NCI-H748 treated with DMSO at 0.1 percent for 48 hours (cell line): ENCODE measurements at places on chromosomes 6 and 20.

DNA sequence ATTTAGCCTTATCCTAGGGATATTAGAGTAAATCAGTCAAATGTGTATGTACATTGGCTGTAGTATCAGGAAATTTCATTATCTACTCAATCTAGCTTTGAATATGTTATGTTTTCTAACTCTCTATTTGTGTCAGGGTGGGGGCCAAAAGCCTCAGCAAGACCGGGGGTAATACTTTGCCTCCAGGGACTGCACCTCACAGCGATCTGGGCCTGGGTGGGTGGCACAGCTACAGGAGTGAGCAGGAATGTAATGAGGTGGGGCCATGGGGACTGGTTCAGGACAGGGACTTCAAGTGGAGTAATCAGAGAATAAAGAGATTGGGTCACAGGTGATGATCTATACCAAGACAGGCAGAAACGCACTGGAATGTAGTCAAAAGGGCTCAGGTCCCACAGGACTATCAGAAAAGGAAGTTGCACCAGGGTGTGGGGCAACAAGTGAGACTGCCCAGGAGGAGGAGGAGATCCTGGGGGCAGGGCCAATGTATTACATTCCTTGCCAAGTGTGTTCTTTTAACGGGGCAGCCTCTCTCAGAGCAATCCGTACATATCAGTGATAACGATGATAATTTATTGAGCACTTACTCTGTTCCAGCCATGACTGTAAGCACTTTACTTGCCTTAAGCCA lies 54.0 kb downstream of the PIGU start:
- DNase-seq: no peak

DNA sequence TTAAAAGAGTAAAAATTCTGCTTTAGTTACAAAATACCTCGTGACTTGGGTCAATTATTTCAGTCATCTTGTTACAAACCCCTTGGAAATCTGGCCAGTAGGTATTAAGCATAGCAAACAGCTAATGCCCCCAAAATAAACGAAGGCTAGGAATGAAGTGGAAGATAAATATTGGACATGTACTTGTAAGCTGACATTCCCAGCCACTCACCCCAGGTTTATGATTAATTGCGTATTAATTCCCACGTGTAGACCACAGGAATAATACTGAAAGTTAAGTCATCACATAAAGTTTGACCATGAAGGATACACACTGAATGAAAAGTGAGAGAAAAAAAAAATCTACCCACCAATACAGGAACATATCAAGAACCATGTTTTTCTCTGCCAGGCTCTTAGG lies 936.5 kb upstream of the ADGRB3 start:
- DNase-seq: peak; percentile 18

DNA sequence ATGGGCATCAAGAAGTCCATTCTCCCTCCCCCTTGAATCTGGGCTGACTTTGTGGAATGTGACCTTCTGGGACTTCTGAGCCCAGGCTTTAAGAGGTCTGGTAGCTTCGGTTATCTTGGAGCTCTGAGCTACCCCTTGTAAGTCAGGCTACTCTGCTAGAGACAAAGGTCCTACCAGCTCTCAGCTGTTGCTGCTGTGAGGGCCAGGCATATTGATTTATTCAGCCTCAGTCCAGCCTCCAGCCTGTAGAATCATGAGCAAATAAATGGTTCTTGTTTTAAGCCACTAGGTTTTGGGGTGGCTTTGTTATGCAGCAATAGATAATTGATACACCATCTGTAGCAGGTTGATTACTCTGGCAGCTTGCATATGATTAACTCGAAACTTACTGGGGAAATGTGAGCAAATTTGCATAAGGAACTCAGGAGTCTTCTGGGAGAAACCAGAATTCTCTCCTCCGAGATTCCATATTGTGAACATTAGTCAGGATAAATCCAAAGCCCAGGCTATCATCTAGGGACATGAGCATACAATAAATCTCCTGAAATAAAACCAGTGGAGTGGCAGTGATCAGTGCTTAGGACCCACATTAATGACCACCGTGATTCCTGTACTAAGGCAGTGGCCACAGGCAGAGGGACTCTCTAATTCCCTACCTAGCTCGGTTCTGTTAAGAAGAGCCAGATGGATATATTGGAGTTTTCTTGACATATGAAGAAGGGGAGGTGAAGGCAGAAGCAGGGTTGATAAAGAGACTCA lies 336.1 kb downstream of the CDC5L start:
- no peak for DNase-seq

GRCh38 chr20:13784271-13784892 lies 337 bp downstream of the ESF1 start:
- DNase-seq: peak; percentile 54
